ENCODE measurements at places on chromosomes 11 and 22.
A peak's percentile ranks its signal among the peaks of the same experiment; 100 is the strongest.

DNA sequence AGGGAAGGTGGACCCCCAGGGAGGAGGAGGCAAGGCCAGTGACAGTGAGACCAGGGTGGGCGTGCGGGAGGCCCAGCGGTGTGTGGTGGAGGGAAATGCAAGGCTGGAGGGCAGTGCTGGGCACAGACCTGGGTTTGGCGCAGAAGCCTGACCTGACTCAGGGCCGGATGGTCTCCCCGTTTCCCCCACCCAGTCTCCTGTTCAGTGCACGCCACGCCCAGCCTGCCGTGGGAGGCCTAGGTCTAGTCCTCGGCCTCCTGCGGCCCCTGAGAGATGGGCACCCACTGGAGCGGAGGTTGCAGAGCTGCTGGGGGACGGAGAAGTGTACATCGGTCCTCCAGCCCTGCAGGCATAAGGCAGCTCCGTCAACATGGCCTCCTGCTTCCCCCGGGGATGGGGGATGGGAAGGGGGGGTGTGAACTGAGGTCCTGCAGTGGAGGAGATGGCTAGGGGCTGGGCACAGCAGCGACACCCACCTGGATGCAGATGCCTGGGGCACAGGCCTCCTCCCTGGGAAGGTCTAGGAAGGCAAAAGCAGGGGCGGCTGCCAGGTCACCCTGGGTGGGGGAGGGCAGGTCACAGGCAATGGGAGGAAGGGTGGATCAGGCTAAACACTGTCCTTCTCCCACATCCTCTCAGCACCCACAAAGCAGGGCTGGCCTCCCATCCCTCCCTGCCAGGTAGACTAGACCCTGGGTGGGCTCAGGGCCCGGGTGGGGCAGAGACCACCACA lies 15.9 kb downstream of the IL17REL start:
- no peak for DNase-seq

- DNase-seq = no peak
These were observed 9.1 kb downstream of the MRGPRF start for GRCh38 chr11:69003866-69004367.

- DNase-seq = no peak
These were observed 104.6 kb downstream of the MUC15 start for GRCh38 chr11:26467506-26467905.

- DNase-seq = peak; percentile 30
These were observed 10.6 kb downstream of the TMEM184B start for GRCh38 chr22:38262051-38262795.

GRCh38 chr11:129333873-129334272 lies 41.8 kb upstream of the BARX2 start:
- DNase-seq = no peak

- DNase-seq = no peak
These were observed 624.7 kb upstream of the B3GAT1 start for GRCh38 chr11:135036488-135037297.

Data from EH (cell line).